Stimulated activated CD4-positive, alpha-beta T cell treated with anti-CD3 and anti-CD28 coated beads, Interleukin-1b, Interleukin-23, amount 100 ng/mL, for 1 hour (primary cell): ENCODE measurements at places on chromosomes 3 and 15.

DNA sequence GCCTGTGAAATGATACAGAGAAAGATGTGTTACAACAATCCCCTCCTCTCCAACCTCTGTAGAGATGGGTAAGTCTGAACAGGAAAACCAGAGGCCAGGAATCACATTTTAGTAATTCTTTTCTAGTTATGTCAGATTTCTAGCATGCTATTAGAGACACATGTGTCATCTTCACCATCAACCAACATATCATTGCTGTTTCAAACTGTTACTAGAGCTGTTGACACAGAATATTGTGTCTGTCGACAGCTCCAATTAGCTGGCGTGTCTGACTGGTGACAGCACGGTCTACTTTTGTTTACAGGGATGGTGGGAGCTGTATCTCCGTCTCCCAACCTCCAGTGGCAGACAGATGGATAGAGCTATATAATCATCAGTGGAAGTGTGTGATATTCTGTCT is 393.2 kb downstream of the SOX2 start:
- DNase-seq, result no peak

DNA sequence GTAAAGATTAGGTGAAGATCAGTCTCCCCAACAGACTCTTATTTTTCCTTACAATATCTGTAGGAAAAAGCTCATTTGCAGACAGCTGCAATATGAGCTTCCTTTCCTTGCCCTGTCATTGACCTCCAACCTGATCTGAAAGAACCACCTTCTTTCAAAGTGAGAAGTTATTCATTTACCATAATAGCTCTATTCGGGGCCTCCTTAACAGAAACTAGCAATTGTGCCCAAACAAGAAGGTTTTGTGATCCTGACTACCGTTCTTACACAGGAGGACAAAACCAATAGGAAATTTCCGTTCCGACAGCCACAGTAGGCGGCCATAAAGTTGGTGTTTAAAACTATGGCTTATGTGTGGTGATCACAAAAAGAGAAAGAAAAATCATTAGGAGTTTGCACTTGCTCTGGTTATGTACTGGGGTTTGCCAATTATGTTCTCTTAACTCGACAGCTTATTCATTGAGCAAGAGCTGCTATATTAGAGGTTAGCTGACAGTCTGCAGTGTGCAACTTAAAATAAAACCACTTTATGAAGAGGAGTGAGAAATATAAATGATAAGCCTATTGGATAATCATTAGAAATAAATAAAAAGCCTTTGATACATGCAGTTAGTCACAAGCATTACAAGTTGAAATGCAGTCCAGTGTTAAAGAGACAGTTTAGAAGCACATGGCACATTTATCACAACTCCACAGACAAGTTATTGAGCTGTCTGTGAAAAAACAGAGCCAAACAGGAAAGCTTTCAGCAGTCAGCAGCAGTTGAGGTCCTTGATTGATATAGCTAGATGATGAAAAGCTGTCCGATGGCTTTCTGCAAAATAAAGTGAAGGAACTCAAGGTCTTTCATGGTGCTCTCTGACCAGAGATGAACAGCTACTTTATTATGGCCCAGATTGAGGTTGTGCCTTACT is 199.8 kb downstream of the WDR72 start:
- no peak for DNase-seq

DNA sequence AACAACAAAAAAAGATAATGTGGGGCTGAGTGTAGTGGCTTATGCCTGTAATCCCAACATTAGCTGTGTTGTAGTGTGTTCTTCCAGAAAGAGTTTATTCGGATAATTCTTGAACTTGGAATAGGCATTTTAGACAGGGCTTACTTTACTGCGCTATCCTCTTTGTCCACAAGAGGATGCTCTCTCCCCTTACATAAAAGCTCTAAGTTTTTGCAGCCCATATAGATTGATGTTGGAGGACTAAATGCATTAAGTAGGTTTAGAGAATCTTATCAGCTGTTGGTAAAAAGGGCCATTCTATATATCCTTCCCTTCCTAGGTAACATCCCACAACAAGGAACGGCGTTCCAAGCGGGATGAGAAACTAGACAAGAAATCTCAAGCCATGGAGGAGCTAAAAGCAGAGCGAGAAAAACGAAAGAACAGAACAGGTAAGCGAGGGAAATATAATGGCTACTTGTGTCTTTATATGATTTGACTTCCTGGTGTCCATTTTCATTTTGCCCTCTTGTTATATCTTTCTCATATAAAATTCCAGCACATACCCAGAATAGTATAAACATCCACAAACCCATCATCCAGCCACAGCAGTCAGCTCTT is 27.8 kb upstream of the ITPKA start:
- DNase-seq, result no peak

GRCh38 chr15:80194186-80194585 is 41.4 kb downstream of the FAH start:
- DNase-seq, result no peak

- no peak for DNase-seq
Measured at GRCh38 chr15:83396101-83396500, 51.0 kb upstream of the SH3GL3 start.

- DNase-seq, result no peak
Measured at GRCh38 chr3:13484851-13485590, 4.9 kb downstream of the HDAC11 start.

- no peak for DNase-seq
Measured at GRCh38 chr3:15646851-15647511, 45.4 kb downstream of the BTD start.

DNA sequence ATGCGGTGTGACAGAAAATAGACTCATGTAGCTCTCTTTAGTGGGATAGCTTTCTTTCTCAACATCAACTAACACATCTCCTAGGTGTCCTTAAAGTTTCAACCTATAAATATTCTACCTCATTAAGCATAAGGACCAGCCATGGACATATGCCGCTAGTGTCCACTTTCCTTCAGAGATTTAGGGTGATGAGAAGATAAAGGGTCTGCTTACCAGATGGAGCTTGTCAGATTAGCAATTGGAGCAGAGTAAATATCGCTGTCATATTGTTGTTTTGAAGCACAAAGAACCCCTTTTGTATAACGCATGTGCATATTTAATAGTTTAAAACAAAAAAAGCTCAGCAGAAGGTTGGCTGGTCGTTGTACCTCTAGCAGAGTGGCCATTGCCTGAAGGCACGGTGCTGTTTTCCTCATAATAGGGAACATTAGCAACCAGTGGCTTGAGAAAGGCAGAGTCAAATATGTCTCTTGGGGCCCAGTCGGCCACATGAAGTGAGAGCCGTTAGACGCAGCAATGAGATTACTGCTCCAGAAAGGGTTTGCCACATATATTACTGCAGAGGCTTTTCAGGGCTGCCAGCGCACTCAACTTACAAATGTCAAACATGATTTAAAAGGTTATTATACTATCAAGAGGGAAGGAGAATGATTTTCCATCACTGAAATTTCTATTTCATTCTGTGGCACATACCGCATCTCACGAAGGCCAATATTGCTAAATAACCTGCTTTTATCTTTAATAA is 264.2 kb downstream of the ROBO2 start:
- no peak for DNase-seq

- no peak for DNase-seq
Measured at GRCh38 chr3:151058740-151059139, 26.7 kb upstream of the MED12L start.

DNA sequence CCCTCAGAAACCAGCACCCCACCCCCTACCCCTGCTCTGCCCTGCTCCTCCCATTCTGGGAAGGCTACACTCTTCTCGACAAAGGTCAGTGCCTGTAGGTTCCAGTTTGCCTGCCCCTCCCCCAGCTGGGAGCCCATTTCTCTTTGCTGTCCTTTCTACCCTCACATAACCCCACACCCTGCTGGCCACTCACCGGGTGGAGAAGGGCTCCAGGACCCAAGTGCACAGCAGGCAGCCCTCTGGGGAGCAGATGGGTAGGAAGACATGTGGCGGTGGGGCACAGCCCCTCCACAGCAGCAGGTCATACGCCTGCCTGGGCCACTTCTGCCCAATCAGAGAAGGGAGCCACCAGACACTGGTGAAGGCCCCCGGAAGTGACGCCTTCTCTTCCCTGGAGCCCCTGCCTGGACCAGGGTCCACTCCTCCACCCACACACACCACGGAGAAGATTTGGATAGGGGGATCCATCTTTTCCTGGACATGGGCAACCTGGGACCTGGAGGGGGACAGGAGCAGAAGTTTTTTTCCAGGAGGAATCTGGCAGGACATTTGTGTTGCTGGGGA is at the start of gene THPO:
Gene THPO, minus strand, starts transcription at position 326 of the 564 bp plus-strand sequence. CDS start 1,948 bp downstream, outside the sequence.
- DNase-seq, result no peak

DNA sequence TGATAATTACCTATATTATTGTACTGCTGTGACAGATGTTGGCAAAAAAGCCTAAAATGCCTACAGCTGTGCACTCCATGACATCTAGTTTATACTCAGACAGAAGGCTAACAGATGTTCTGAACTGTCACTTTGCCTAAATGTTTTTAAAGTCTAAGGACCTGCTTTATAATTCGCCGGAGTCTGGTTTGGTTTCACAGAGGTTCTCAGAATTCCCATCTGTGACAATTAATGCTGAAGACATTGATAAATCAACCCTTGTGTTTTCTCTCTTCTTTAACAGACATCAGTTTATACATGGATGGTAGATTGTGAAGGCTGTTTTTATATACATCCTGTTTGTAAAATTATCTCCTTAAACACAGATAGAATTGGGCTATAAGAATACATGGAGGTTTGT is 19.8 kb upstream of the SOX2 start:
- DNase-seq, result no peak

- no peak for DNase-seq
Measured at GRCh38 chr3:161630794-161631193, 134.2 kb downstream of the OTOL1 start.

DNA sequence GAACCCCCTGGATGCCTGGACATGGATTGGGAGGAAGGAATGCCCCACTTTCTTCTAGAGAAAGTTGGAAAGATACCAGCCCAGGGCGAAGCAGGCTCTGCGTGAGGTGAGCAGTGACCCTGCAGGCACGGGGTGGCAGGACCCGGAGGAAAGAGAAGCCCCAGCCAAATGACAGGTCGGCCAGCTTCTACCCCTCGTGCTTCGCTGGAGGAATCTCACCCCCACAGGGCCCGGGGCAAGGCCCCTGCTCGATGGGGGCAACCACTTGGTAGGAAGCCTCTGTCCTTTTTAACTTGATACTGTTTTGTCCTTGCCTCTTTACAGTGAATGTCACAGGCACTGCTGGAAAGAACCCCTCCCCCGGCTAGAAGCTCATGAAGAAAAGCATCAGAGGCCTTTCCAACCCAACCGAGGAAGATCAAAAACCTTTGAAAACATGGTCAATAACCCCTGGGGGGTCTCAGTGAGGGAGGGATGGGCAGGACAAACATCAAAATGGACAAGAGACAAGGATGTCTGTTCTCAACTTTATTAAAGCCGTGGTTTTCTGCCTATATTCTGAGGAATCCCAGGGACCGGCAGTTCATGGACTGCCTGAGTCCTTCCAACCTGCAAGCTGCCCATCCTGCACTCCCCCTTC is 54.4 kb downstream of the SH3BP5 start:
- no peak for DNase-seq

GRCh38 chr3:8856721-8857120 is 87.3 kb upstream of the OXTR start:
- no peak for DNase-seq

- DNase-seq, result no peak
Measured at GRCh38 chr15:76929011-76929760, 2.4 kb upstream of the RCN2 start.

GRCh38 chr3:169285057-169286033 is 378.2 kb downstream of the MECOM start:
- DNase-seq, result no peak

DNA sequence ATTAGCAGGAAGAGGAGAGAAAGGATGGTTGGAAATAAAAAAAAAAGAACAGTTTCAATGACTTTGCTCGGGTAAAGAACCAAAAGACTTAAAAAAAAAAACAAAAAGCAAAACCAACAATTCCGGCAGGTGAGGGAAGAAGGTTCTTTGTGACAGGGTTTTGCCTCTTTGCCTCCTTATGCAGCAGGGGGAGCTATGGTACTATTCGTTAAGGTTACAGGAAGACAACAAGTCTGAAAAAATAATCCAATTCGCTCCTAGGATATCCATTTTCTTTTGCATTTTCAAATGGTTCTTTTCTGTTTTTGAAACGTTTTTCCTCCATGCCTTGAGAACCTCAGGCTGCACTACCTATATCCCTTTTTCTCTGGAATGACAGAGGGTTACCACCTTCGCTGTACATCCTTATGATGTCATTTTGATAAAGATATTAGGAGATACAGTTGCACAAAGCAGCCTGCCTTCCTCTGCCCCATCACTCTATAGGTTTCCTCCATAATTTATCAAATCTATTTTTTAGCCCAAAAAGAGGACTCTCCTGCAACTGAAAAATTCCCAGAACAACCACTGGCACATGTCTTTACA is 55.0 kb downstream of the CFAP20DC start:
- no peak for DNase-seq

GRCh38 chr3:123006609-123007008 is 21.0 kb downstream of the SEMA5B start:
- DNase-seq, result no peak

GRCh38 chr3:129107793-129108192 is 13.8 kb downstream of the RAB43 start:
- DNase-seq, result no peak

DNA sequence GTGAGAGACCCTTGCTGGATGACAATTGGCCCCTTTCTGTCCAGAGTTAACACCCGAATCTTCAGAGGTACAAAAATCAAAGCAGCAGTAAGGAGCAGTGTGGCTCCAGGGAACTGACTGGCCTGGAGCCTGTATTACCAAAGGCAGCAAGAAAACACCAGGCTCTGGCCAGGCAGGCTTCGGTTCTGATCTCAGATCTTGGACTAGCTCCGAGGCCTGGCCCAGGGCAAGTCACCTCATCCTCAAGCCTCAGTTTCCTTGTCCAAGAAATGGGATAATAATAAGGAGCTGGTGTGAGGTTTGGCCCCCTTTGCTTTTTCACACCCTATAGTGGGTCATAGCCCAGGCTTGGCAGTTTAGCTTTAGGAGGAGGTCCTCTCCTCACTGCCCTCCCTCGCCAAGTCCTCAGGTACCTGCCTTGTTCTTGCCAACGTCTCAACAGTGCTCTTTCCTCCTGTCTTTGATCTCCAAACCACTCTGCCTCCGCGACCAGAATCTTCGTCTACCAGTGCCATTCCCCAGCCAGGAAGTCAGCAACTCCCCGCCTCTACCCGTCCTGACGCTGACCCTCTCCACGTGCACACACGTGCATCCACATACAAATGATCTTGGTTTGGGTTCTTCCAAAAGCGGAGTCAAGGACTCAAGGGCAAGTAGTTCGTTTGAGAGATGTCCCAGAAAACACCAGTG is 82.6 kb upstream of the TLE3 start:
- DNase-seq, result no peak
